NCI-H2171 (cell line): ENCODE measurements at places on chromosomes 7 and 10.

DNA sequence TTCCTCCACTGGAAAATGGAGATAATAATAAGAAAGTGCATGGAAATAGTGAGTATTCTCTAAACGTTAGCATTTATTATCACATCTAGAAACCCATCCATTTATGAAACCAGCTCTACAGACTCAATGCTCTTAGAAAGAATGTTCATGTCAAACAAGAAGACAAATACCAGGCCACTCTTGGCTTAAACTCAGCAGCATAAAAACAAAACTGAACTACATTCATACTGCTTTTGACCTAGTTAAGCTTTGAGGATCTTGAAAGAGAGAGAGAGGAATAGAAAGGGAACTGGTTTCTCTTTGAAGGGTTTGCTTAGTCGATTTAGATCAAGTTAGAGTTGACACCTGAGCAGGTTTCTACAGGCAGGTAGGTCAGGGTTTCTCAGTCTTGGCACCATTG, 332.9 kb upstream of the PRKCQ start:
- DNase-seq, result no peak

GRCh38 chr10:86216886-86217285, 149.7 kb downstream of the GRID1 start:
- DNase-seq, result no peak

GRCh38 chr7:13257661-13258060, 570.2 kb downstream of the ARL4A start:
- no peak for DNase-seq

GRCh38 chr7:40747856-40748255, 613.1 kb downstream of the SUGCT start:
- no peak for DNase-seq

DNA sequence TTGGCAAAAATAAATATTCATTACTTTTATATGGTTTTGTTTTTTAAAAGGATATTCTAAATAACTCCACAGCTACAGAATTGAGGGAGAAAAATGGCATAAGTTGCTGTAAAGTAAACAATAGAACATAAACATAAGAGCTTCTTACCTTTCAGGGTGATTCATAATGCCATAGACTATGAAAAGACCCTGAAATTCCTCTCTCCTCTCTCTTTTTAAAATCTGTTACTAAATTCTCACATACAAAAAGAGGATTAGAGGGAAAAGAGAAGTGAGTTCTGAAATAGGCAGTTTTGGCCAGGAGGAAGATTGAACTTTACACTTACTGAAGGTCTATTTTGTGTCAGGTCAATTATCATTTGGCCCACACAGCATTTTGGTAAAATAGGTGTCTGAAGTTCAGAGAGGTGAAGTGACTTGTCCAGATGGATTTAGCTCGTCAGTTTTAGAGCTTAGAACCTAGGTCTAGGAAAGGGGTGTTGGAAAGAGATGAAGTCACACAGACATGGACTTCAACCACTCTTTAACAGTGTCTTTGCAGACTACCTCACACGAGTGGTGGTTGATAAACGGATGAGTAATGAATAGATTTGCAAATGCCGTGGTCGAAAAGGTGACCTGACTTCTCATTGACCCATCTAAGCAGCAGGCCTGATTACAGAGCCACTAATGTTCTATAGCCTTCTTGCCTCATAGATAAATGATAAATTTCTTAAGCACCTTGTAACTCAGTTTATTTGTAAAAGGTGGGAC, 190.6 kb upstream of the CCDC6 start:
- no peak for DNase-seq

DNA sequence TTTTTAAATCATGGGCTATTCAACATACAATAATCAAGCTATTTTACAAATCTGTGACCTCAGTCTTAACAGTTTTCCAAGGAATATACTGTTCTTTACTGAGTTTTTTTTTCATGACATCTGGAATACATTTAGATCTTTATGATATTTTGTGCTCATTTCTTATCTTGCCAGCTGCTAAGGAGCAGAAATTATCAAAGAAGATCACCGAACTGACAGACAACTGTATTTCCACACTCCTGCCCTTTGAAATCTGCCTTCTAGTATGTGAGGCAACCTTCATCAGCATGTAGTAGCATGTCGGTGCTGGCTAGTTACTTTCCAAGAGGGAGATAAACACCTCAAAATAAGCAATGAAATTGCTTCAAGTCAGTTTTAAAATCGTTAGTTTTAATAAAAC, 66.4 kb downstream of the NHLRC2 start:
- no peak for DNase-seq

DNA sequence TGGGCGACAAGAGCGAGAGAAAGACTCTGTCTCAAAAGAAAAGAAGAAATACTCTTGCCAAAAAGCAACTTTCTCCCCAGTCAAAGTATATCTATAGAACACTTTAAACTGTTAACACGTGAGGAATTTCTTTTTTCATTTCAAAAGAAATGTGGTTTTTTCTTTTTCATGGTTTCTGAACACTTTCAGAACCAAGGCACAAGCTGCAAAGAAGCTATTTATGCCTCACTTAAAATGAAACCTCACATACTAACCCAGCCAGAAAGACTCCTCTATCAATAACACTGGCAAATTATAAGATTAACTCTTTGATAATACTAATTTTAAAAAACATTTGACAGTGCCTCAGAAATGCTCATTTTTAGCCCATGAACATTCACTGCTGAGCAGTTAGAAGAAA, 20.9 kb downstream of the TBX20 start:
- no peak for DNase-seq

GRCh38 chr7:98211221-98211675, at the start of gene BHLHA15:
BHLHA15 (plus strand) TSS chr7:98211439; CDS start chr7:98212310, 871 bp downstream.
- DNase-seq, result peak; percentile 55

DNA sequence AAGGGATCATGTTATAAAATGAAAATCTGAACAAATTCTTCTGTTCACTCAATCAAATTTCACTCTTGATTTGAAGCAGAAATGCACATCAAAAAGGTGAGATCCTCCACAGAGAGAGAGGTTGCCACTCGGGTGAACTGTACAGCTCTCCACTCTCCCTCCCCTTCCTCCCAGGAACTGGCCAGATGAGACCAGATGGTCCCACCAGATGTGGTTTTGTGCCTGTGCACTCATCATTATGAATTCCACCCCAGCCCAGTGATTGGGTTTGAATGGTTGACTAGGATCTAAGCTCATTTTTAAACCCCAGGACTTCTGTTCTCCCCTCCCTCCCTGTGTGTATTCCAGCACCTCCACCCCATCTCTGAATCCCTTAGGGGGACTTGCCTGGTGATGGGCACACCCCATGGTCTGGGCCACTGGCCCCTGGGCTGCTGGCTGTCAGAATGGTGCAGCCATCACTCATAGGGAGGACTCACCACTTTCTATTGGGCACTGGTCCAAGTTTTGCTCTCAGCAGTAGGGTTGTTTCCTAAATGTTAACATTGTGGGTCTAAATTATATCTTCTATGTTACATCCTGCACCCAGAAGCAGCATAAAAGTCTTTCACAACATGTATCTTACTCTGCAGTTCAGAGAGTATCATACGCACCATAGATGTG, 393.1 kb downstream of the TNS3 start:
- DNase-seq, result peak; percentile 74

GRCh38 chr7:31957756-31958155, 112.5 kb downstream of the PDE1C start:
- no peak for DNase-seq

- no peak for DNase-seq
Measured at GRCh38 chr10:111243126-111243525, 166.3 kb downstream of the ADRA2A start.

GRCh38 chr10:96334616-96335526, 23.9 kb downstream of the OPALIN start:
- peak; percentile 7 for DNase-seq

DNA sequence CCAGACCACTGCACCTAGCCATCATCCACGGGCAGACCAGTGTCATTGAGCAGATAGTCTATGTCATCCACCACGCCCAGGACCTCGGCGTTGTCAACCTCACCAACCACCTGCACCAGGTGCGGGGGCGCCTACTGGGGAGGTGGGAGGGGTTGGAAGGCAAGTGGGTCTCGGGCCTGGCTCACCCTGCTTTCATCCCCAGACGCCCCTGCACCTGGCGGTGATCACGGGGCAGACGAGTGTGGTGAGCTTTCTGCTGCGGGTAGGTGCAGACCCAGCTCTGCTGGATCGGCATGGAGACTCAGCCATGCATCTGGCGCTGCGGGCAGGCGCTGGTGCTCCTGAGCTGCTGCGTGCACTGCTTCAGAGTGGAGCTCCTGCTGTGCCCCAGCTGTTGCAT, 4.6 kb downstream of the NFKB2 start:
- peak; percentile 12 for DNase-seq

DNA sequence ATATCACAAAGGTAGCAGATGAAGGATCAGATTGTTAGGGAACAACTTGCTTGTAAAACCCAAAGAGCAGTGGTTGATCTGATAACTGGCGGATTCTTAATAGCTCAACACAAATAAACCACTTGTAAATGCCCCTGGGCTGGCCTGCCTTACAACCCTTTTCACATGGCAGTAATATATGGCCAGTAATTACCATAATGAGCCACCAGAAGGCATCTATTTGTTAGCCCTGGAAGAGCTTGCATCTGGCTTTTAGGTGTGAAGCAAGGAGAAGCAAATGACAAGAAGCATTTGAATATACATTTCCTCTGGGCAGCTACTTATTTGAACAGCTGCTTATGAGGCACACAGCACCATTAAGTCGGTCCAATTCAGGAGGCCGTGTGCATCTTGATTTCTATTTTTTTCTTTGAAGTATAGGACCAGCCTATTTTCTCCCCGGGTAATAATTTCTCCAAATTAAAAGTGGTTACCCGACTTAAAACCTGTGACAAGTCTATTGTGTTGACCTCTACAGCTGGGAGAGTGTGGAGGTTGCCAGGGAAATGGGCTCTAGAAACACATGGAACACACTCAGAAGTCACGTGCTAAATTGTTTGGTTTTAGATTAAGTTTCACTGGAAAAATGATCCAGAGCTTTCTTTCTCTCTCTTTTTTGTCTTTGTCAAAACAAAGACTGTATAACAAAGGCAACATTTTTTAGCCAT, 113.4 kb downstream of the SEM1 start:
- peak; percentile 22 for DNase-seq

DNA sequence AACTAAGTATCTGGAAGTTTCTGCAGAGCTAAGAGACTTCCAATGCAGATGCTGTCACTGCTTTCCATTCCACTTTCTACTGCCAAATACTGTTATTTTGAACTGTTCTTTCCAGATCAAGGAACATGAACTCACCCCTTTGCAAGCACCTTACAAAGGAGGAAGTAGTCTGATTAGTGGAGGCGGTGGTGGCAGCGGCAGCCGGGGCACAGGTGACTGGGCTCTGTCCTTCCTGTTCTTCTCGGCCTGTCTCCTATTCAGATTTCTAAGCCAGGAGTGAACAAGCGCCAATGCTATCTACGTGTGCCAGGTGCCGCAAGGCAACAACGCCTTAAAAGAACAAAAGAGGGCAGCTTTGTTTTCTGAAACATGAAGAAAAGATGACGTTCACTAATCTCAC, 44.9 kb downstream of the BEND7 start:
- no peak for DNase-seq
